ENCODE measurements at places on chromosomes 6 and 20.

DNA sequence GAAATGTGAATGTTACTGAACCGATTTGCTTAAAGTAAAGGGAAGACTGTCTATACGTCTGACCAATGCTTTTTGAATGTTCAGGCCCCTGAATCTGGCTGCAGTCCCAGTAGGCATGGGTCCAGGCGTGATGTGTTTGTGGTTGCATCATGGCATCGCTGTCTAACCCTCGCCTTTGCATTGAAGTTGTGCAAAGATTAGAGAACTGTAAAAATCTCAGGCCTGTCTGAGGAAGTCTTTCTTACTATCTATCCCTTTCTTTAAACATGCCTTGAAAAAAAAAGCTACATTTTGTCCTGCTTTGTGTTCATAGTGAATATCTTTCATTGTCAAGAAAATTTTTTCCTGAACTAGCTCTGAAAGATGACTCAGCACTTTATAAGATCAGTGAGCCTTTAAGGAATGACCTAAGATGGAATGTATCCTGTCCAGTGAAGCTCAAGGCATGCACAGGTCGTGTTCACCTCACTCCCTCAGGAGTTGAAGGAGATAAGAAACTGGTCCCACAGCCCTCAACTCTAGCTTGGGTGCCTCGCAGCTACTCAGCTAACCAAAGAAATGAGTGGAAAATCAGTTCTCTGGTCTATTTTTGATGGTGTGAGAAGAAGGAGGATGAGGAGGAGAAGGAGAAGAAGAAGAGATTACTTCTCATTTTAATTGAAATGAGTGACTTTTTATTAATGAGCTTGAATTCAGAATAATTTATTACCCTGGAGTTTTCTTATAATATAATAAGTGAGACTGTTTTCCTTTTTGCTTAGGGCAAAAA, 48.6 kb downstream of the TPD52L1 start:
- DNase-seq, result no peak

- DNase-seq, result no peak
These were observed 19.5 kb downstream of the GCM2 start for GRCh38 chr6:10862361-10862760.

DNA sequence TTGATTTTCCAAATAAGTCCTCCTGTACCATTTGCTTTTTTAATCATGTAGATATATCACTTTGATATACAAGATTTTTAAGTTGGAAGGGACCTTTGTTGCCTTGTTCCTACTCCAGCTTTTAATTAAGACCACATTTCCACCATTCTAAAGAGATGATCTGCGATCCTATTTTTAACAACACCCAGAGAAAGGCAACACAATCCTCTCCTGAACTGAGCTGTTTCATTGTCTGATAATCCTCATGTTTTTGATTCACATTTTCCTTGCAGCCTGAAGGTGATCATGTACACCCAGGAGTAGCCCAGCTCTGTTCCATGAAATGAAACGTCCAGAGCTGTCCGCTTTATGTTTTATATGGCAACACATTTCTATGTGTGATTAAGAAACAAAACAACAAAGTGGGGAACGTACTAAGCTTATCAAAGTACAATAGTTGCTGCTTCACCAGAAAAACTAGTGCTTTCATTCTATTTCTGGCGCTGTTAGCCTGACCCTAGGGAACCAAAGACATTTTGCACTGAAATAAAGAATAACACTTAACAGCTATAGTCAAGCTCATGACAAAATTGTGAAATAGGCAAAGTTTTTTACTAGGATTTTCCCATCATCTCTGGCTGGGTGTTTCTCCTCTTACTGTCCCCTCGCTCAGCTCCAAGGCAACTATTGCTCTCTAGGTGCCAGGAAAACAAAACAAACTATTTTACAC, 22.6 kb upstream of the TRAF3IP2 start:
- no peak for DNase-seq

DNA sequence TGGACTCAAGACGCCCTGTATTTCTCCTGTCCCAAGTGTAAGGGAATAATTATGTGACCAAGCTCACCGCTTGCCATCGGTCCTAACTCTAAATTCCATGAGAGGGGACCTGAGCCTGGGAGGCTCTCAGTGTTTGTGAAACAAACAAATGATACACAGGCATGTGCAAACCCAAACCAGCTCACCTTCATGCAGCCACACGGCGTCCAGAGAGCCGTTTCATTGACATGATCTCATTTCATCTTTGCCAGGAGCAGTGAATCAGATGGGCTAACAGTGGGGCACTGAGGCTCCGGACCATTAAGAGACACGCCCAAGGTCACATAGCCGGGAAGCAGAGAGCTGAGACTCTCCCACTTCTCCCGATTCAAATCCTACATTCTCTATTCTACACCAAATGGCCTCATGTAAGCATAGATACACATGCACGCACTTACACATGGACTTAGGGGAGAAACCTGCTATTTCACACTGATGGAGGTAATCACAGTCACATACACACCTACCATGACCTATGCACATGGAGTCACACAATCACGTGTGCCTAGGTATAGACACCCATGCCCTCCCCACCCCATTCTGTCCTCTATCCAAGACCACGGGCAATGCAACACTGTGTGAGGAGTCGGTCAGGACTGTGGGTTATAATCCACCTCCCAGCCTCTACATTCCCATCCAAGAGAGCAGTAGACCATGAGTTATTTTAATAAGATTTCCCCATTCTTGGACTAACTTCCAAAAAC, 1.1 kb downstream of the BNIP5 start:
- DNase-seq, result no peak

GRCh38 chr20:25499855-25500434, 85.4 kb downstream of the NINL start:
- no peak for DNase-seq

- no peak for DNase-seq
These were observed 10.4 kb upstream of the SNPH start for GRCh38 chr20:1255675-1256074.

DNA sequence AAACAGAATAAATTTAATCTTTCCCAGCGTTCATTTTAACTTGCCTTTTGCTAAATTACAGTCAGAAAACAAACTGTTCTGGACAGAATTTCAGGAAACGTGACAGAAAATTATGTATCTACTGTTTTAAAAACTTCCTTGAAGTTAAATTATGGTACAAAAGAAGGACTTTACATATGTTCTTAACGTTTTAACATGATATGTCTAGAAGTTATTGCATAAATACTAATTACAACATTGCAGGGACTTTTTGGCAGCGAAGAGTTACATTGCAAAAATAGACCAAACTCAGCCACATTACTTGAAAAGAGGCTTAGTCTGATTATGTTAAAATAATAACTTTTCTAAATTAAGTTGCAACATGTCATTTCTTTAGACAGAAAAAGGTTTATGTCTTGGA, 142.1 kb upstream of the IMPG1 start:
- DNase-seq, result no peak

DNA sequence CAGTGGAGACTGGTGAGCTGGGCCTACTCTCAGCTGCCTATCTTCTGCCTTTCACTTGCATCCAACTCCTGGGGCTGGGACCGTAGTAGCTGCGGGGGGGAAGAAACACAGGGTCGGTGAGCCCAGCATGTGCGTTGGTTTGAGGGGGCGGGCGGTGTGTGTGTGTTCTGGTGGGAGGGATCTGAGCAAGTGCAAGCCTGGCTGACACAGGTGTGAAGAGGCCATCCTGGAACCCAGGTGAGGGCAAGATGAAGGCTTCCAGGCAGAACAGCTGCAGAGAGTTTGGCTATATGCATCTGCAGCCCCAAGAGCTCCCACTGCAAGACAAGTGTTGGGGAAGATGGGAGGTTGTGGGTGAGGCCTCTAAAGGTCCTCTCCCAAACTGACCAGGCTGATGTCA, 30.6 kb downstream of the MOCS1 start:
- DNase-seq, result no peak

DNA sequence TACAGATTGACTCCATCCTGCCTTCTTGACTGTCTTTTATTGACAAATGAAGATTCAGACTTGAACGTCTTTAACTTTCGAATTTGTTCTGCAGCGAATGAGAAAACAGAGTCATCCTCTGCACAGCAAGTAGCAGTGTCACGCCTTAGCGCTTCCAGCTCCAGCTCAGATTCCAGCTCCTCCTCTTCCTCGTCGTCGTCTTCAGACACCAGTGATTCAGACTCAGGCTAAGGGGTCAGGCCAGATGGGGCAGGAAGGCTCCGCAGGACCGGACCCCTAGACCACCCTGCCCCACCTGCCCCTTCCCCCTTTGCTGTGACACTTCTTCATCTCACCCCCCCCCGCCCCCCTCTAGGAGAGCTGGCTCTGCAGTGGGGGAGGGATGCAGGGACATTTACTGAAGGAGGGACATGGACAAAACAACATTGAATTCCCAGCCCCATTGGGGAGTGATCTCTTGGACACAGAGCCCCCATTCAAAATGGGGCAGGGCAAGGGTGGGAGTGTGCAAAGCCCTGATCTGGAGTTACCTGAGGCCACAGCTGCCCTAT, 12.2 kb downstream of the BRD2 start:
- DNase-seq, result no peak

DNA sequence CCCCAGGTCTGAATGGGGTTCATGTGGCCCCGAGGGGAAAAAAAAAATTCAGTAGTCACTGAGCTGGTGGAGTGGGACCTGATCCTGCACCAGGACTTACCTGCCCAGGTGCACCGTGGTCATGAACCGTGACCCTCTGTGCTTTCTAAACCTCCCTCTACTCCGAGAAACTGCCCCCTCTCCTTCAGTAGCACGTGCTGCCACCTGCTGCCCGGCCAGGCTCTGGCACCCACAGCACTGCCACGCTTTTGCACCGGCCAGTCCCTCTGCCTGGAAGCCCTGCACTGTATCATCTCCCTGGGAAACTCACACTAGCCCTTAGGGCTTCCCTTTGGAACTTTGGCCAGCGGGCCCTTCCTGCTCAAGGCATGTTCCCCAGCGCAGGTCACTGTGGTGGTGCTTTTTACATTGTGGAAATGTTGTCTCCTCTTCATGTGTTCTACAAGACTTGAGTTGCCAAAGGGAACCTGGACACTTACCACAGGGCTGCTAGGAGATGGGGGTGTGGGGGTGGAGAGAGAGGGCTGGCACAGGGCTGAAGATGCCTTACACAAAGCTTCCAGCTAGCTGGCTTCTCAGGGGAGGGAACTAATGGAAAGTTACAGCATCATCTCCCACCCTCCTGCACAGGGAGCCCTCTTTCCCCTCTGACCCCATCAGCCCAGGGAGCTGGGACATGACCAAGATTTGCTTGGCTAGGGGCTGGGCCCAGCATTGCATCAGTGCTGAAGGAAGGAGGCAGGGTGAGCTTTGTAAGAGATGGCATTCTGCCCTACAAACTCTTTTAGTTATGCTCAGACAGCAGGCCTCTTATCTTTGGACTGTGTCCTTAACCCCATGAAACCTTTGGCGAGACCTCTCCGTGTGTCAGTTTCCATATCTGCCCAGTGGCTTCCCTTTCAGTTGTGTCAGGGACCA, 2.5 kb upstream of the PTPRT start:
- DNase-seq, result peak; percentile 76

DNA sequence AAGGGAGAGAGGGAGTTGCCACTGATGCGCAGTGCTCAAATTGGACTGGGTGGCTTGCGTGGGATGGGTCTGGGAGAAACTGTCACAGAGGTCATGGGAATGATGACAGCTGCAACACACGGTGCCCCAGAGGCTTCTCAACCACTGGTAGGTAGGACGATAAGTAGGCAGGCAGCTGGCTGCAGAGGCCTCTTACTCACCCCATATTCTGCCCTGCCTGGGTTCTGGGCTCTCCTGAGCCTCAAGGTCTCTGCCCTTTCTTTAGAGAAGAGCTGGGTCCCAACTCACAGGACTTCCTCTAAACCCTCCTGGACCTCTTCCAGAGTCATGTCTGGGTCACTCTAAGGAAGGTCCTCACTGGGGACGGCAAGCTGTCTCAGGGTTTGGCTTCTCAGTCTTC, 37.2 kb upstream of the RNF24 start:
- DNase-seq, result no peak

GRCh38 chr20:60573003-60573680, 614.9 kb downstream of the CDH26 start:
- DNase-seq, result no peak

Measured in glutamatergic neuron (in vitro differentiated cells).